ENCODE measurements at places on chromosomes 2 and 18.

GRCh38 chr18:65487569-65487968 lies 263.2 kb upstream of the CDH7 start:
- DNase-seq, result no peak

GRCh38 chr2:66489436-66489835 lies 54.5 kb downstream of the MEIS1 start:
- no peak for DNase-seq

DNA sequence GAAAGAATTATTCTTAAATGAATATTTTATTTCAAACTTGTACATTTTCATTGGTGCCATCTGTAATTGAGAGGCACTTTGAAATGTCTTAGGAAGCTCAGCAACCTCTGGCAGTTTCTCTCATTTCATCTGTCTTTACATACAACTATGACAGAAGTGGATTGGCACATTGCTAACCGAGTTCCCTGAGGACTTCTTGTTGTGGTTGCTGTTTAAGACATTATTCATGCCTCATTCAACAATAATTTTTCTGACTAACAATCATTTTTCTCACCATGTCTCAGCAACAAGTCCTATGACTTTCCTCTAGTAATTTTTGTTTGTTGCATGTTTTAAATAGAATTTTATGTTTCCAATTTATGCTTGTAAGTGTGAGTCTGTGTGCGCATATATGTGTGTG lies 284.0 kb upstream of the CWC22 start:
- DNase-seq, result no peak

GRCh38 chr2:54815148-54815539 lies 91.7 kb downstream of the EML6 start:
- DNase-seq, result no peak

GRCh38 chr2:108193251-108193650 lies 46.5 kb upstream of the SULT1C3 start:
- DNase-seq, result no peak

DNA sequence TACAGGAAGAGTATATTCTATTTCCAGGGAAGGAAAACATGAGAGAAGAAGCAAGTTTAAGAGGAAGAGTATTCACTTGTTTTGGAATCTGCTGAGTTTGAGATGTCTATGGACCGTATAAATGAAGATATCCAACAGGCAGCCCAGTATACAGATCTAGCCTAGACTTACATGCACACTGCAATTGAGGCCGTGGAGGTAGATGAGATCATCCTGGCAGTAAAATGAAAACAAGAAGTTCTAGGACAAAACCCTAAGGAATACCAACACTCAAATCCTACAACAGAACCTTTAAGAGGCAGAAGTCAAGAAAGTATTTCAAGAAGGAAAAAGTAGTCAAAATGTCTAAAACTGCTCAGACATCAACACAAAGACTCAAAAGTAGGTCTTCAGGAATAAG lies 16.0 kb downstream of the GRB14 start:
- no peak for DNase-seq

DNA sequence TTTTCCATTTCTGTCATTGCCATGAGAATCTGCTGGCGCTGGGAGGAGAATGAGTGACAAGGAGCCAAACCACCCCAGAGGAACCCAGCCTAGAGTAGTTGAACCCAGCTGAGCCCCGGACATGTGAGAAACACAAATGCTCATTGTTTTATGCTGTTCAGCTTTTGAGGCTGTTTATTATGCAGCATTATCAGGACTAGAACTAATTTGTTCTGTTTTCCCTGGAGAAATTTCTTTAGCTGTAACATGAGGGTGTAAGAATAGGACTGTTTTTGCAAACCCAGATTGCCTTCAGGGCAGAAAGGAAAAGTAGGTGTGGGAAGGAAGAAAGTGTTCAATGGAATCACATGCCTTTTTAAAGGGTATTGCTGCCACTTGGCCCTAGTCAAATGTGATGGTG lies 28.5 kb upstream of the DOCK10 start:
- no peak for DNase-seq

- DNase-seq, result no peak
Measured at GRCh38 chr2:42132191-42132965, 36.8 kb upstream of the EML4 start.

DNA sequence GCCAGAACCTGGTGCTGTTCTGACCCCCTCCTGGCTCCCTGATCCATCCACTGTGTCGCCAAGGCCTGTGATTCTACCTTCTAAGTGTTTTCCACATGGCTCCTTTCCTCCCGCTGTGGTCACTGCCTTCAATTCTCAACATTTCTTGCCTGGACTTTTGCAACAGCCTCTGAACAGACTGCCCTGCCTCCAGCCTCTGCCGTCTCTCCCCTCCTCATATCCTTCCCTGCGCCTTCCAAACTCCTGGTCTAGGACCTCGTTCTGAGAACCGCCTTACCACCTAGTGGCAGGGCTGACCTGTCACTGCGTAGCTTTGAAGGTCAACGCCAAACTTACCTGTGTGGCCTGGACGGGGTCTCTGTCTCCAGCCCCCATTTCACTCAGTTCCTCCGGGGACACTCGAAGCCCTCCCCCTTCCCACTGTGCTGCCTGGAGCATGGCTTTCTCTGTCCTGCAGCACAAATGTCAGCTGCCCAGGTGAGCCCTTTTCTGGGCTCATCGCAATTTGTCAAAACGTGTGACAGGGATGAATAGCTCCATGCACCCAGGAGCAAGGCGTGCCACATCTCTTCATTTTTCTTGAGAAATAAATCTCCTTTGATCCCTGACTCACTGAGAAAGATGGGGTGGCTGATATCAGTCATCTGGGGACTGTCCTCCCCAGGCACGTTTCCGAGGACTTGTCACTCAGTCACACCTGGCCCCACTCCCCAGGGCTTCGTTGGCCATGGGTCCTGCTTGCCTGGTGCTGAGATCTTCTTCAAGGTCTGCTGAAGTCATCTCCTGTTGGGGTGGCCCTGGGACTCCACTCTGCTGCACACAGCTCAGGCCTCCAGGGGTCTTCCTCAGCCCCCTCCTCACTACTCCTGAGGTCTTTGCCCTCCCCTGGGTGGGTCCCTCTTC lies 46.7 kb downstream of the LDLRAD4 start:
- no peak for DNase-seq

- DNase-seq, result no peak
Measured at GRCh38 chr2:182377467-182377866, 49.4 kb downstream of the PDE1A start.

- DNase-seq, result no peak
Measured at GRCh38 chr2:192195548-192196418, 1.1 kb upstream of the TMEFF2 start.

DNA sequence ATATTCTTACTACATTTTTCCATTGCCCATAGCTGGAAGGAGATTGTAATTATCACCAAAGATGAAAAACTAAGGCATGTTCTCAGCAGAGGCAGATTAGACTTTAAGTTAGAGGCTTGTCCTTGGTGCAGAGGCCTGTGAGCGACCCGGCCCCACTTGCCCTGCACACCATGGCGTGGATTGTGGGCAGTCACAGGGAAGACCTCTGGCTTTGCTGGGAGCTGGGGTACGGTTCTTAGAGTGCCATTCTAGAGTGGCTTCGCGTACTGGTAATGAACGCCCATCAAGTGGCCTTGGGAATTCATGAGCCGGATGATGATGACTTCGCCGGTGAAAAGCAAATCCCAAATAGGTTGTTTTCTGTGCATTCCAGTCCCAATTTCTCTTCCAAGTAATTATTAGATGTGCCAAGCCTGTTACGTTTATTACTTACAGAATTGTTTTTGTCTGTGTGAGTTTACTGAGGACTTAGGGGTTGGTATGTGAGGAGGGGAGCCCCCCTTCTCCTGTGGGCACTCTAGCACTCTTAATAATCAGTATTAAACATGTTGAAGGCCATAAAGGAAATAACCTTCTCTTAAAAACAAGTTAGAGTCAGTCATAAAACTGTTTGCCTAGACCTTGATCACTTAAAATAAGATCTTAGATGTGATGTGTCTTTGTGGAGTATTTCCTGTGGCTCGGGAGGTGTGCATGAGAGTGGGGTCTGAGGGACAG lies 90.6 kb downstream of the LDLRAD4 start:
- DNase-seq, result no peak

DNA sequence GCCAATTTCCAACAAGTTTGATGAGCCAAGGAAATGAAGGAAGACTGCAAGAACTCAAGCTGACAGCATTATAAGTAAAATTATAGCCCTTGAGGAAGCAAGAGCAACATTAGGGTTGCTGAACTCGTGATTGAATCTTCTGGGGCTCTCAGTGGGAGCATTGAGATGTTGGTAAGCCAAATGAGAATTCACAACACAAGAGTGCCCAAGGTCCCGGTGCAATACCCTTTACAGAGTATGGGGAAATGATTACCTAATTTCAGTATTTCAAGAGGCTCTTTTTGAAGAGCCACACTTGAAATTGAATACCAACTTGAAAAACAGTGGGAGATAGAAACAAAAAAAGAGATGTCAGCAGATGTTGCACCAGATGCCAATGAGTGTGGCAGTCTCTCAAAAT lies 554.5 kb downstream of the STK39 start:
- no peak for DNase-seq
